ENCODE measurements at places on chromosomes 6 and 20. TPM values are rescaled to one million over a fixed set of nuclear protein-coding genes. Genes with fewer than 3 reads are reported as not detected.

Gene SIGLEC1
- total RNA-seq: not detected

Gene CCDC170
- total RNA-seq: 0.31 TPM

Gene PTPN1
- total RNA-seq: 46.0 TPM

- DNase-seq: no peak
These were observed 11.1 kb downstream of the ADTRP start for GRCh38 chr6:11767458-11767857.

DNA sequence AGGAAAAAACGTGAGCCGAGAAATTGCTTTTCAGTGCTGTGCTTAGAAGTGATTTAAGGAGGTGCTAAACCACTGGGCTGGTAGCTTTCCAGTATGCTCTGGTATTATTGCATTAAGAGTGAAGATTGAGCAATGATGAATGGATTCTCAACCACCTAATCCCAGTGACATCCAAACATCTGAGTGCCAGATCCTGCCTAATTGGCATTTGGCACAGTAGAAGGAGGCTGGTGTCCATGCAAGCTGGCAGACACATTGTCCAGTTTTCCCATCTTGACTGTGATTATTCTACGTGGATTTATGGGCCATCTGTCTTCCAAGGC is 398.0 kb upstream of the PLCB4 start:
- no peak for DNase-seq

DNA sequence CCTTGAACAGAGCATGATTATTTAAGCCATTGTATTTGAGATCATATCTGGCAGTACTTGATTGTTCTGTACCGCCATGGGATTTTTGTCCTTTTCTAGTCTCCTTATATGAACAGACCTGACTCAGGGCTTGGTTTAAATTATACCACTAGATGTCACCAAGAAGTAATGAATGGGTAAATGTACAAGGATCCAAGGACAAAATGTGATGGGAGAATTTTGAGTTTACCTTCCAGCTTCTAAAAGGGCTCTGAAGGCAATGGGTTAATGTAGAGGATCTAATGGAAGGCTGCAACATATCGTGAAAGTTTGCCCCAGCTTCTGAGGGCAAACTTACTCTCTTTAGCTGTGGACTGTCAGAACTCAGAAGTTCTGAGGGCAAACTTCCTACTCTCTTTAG is 12.0 kb downstream of the RNF8 start:
- no peak for DNase-seq
